Uterus (tissue), 4 donors: ENCODE measurements at places on chromosomes 2 and 18. TPM values are rescaled to one million over a fixed set of nuclear protein-coding genes. Genes with fewer than 3 reads are reported as not detected.

GRCh38 chr2:178238154-178238521, 43.8 kb downstream of the OSBPL6 start:
- DNase-seq: no peak

DNA sequence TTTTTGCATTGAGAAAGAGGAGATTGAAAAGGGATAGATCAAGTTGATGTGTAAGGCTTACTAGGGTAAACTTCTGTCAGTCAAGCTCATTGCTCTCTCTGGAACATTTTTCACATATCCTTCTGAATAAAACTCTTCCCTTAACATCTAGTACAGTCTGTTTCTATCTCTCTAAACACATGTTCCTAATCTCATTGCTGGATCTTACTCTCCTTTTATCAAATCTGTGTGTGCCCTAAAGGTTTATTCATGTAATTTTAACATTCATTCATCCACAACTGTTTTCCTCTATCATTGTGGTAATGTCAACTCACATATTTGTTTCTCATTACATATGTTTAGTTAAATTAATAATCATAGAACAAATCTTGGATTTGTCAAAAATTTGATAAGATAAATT, 277.9 kb upstream of the GULP1 start:
- DNase-seq: no peak

Gene NT5DC4
- not detected for total RNA-seq

DNA sequence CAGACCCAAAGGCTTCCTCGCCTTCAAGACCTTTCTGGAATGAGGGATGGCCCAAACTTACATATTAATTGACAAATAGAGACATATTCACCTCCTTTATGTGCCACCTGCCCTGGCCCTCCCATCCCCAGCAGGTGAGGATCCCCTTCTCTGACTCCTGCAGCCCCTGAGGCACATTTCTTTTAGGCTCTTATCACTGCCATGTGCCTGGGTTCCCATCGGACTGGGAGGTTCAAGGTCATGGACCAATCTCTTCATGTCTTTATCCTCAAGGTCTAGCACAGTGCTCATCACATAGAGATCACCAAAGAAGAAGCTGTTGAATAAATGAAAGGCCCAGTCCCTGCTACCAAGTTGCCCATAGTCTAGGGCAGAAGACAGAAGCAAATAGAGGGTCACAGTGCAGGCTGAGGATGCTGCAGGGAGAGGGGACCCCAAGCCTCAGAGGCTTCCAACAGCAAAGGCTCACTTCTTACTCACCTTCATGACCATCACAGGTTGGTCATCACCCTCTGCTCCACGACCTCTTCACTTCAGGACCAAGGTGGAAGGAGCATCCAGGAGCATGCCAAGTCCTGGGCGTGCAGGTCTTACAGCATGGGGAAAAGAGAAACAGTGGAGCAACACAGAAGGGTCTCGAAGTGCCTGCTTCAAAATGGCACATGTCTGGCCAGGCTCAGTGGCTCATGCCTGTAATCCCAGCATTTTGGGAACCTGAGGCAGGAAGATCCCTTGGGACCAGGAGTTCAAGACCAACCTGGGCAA, 193.9 kb downstream of the SMAD2 start:
- DNase-seq: no peak

DNA sequence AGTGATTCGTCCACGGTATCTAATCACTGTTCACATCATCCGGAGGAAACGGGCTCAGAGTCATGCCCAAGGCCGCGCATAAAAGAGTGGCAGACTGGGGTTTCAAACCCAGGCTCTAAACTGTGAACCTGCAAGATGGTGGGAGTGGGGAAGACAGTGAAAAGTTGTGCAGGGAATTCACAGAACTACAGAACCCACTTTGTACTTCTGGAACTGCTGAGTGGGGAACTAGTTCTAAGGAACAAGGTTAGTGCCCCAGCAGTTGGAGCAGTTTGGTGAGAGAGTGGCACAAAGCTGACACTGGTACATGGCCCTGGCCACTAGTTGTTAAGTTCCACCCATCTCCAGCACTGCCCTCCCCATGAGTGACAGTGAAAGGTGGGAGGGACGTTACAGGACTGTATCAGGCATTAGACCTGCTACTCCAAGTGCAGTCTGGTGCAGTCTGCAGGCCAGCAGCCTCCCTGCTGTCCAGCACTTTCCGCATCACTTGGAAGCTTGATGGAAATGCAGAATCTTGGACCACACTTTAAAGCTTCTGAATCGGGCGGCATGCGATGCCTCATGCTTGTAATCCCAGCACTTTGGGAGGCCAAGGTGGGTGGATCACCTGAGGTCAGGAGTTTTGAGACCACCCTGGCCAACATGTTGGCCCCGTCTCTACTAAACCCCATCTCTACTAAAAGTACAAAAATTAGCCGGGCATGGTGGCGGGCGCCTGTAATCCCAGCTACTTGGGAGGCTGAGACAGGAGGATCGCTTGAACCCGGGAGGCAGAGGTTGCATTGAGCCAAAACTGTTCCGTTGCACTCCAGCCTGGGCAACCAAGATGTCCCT, 47.3 kb downstream of the C2orf42 start:
- DNase-seq: peak; percentile 67

Gene RESP18
- not detected for total RNA-seq

DNA sequence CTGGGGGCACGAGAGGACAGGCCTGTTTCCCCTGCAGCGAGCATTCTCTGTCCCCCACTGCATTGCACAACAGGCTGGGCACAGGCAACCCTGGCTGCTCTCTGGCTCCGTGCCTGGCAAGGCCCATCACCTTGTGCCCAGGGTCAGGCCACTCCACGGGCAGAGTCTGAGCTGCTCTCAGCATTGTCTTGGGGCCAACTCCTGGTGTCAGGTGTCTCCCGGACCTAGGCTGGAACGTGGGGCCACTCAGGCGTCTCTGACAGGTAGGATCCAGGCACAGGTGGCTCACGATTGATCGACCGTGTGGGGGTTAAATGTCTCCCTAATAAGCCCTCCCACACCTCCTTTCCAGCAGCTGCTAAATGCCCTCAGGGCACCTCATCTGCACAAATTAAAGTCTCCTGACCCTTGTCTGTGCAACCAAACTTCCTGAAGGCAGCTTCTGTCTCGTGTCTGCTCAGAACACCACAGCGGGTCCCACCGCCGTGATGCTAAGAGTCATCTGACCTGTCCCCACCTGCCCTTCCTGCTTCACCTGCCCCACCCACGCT, 66.6 kb upstream of the GPC1 start:
- DNase-seq: no peak

Gene ANKRD62
- 0.18 TPM for total RNA-seq

DNA sequence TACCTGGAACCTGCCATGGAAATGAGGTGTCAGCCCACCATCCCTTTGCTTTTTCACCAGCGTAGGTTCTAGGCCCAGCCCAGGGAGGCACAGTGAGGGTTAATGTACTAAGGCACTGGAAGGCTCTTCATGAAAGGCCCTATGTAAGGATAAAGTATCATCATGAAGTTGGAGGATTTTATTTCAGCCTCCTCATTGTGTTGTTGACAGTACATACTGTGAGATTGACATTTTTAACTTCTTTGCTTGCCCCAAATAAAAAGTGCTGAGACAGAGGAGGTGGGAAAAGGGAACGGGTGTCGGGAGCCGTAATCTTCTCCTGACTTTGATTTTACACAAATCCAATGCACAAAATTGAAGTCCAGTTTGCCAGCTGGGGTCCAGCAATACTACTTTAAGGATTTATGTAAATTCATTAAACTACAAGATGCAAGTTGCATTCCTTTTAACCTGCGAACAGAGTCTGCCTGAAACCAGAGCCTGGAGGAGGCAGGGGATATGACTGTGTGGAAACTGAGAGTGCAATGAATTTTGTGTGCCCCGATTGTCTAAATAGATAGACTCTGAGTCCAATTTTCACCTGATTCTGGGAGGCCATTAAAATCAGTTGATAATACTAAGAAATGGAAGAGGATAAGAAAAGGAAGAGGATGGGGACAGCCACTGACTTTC, 5.4 kb upstream of the NCKAP5 start:
- DNase-seq: no peak

Gene STAT4
- total RNA-seq: 2.3 TPM

Gene ADD2
- total RNA-seq: 0.59 TPM

DNA sequence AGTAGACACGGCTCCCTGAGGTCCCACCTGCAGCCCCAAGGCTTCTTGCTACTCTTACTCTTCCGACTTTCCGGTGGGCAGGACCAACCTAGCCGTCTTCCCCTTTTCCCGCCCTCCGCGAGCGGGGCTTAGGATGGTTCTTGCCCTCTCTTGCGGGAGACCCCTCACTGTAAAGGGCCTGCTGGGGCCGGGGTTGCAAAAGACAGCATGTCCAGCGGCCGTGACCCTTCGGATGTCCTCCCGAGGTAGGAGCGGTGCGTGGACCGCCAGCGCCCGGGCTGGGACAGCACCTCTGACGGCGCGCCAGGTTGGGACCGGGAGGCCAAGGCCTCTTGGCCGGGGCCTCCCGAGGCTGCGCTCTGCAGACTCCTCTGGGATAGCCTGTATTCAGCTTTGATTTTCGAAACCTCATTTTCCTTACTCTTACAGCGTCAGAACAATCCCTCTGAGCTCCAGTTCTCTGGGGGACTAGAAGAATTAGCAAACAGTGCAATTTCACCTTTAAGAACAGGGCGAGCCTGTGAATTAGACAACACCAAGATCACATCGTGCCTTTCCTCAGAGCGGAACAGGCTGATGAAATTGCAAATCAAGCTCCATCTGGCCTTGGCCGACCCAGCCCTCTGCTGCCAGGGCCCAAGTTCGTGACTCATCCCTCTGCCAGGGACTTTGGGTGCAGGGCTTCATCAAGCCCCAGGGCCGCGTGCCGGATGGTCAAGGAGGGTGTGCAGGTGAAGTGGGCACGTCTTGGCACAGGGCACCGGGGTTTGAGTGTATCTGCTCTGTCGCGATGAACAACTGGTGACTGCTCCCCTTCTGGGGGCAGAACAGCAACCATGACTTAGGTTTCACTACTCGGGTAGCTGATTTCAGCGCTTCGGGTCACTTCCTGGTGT, 777 bp downstream of the MOCOS start:
- DNase-seq: no peak
